Hepatic stellate cell (primary cell): ENCODE measurements at places on chromosomes 1 and 21.
A peak's percentile ranks its signal among the peaks of the same experiment; 100 is the strongest.

DNA sequence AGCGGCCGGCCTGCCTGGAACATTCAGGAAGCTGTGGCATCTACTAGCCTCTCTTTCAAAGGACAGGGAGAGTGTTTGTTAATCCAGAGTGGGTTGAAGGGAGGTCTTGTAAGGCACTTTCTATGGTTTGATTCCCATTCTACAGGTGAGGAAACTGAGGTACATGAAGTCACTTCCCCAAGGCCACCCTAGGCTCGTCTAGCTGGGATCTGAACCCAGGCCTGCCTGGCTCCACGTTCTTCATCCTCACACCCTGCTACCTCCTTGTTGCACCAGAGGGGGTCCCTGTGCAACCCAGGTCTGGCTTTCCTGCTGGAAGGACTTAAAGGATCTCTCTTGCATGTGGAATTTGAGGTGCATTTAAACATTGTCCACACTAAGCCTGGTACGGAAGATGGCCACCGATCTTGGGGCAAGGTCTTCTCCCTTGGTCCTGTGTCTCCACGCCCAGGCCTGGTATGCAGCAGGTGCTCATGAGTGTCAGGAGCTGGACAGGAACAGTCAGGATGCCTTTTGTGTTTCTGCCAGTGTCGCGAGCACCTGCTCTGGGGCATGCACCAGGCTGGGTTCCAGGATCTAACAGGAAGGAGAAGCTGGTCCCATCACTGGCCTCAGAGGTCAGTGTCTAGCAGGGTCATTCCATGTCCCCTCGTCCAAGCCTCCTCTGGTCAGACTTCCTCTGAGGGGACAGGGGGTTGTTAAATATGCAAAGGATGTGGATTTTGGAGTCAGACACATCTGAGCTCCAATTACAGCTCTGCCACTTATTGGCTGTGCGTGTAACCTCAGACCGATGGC, 103.2 kb upstream of the RUNX3 start:
- DNase-seq = no peak

DNA sequence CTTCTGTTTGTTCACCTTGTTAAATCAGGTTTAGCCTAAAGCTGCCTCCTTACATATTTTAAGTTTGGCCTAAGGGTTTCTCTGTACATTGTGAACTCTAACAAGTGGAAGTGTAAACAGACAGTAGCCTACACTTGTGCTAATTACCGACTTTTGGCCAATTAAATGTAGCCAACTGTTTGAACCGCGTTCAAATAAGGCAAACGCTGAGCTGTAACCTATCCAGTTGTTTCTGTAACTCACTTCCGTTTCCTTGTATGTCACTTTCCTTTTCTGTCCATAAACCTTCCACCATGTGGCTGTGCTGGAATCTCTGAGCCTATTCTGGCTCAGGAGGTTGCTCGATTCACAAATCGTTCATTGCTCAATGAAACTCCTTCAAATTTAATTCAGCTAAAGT, 8.0 kb upstream of the FCAMR start:
- DNase-seq = no peak

DNA sequence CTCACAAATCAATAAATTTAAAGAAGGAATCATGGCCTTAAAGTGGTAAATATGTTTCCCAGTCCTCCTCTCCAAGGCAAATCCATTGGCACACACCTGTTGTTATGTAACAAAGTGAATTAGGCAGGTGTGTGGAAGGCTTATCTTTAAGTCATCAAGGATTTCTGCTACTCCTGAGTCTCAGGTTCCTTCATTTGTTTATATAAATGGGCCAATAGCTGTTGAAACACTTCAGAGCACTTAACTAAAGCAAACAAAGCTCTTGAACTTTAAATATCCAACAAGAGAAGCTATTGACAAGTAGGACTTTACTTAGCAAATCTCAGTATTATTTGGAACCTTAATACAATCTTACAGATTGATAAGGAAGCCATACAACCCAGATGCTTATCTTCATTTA, 99.3 kb upstream of the ESRRG start:
- no peak for DNase-seq

DNA sequence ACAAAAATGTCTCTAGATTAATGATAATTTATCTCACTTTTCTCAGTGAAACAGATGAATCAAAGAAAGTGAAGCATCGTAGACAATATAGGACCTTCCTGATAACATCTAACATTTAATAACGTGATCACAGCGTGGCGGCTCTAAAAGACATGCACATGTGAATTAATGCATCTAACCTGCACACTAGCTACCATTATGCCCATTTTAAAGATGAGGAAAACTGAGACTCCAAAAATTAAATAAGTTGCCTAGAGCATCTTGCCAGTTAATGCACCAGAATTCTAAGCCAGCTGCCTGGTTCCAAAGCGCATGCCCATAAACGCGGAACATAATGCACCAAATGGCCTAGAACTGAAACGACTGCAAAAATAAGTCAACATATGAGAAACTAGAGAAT, 23.5 kb downstream of the ERG start:
- no peak for DNase-seq

GRCh38 chr1:62318756-62319544, at the start of gene KANK4:
KANK4 (minus strand) TSS chr1:62319434; CDS start chr1:62281564, 37,870 bp downstream.
- no peak for DNase-seq

GRCh38 chr1:151137789-151138188, 8.6 kb downstream of the SEMA6C start:
- no peak for DNase-seq

DNA sequence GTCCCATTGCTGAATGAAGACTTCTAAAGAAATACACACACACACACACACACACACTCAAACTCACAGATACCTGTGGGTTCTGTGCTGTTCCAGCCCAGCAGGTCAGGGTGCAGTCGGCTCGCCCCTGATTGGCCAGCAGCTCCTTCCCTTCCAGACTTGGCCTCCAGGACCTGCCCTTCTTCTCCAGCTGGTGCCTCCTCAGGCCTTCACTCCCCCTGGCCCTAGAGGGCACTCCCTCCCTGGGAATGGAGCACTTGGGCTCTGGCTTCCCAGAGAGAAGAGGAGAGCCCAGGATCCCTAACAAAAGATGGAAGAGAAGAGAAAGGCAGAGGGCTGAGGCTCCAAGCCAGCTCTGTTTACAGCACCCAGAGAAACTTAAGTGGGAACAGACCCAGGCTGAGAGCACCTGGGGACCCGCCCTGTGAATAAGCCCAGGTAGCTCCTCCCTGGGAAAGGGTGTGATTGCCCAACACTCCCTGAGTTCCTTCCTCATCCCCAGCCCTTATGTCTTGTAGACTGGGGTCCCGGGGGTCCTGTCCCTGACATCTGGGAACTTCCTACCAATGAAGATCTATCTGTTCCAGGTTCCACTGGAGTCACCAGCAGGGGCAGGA, at the start of gene PGLYRP3:
Gene PGLYRP3 (minus strand): TSS at position 383 of the 617 bp plus-strand sequence. CDS start 2,287 bp downstream, outside the sequence.
- DNase-seq = no peak

DNA sequence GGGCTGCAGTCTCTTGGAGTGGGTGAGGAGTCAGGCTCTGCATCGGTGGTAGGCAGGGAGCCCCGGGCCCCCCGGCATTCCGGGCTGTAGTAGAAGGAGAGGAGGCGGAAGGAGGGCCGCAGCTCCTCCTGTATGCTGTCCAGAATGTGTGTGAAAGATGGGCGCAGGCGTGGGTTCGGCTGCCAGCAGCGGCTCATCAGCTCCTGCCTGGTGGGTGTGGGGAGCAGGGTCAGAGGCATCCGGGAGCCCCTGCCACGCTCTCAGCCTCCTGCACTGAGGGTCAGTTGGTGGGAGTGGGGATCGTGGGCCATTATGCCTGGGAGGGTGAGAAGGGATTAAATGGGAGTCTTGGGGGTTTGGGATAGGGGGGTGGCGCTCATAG, 18.0 kb downstream of the INSRR start:
- DNase-seq = no peak

GRCh38 chr1:219837274-219837993, 90.9 kb downstream of the SLC30A10 start:
- DNase-seq = peak; percentile 19

- no peak for DNase-seq
Observed at GRCh38 chr1:155681776-155682175, 6.8 kb downstream of the YY1AP1 start.

DNA sequence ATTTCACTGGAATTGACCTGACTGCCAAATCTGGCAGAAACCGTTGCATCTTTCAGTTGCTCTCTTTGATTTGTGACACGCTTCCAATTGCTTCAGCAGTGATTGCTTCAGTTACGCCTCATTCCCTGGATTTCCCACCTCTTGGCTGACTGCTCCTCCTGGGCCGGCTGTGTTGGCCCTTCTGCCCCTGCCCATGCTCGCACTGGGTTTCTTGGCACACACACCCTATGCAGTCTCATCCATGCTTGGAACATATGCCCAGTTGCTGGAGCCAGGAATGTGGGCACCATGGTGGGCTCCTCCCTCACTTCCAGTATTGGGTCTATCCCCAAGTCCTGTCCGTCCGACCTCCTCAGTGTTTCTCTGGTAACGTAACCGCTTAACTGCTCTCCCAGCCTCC, 2.2 kb upstream of the ZBTB21 start:
- DNase-seq = no peak

DNA sequence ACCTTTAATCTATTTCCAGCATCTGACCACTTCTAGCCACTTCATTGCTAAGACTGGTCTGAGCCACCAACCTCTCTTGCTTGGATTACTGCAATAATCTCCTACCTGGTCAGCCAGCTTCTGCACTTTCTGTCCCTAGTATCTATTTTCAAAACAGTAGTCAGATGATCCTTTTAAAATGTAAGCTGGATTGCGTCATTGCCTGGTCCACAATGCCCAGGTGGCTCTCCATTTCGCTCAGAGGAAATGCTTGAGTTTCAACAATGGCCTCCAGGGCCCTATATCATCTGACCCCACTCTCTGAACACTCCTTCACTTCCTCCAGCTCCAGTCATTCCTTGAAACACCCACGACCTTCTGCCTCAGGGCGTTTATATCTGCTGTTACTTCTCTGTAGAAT, 2.3 kb downstream of the FYB2 start:
- no peak for DNase-seq

GRCh38 chr1:3345792-3346191, 108.7 kb upstream of the ARHGEF16 start:
- DNase-seq = no peak

DNA sequence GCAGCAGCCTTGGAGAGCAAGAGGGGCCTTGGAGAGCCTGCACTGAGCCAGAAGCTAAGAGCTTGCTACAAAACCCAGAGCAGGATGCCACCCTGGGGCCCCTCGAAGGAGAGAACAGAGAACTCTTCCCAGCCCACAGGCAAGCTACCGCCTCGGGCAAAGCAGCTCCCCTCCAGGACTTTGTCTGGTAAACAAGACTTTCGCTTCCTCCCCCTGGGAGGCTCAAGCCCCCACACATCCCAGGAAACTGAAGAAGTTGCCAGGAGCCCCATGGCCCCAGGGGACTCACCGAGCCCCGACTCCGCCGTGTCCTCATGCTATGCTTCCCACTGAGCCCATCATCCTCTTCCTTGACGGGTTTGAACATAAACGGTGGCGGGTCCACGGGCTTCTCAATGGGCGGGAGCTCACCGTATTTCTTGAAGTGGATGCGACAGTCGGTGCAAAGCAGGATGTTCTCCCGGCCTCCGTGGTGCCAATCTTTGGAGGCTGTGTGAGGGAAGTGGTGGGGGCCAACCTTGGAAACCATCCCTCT, 45.9 kb downstream of the SLC45A1 start:
- no peak for DNase-seq
